ENCODE measurements at places on chromosomes 13 and 19.

DNA sequence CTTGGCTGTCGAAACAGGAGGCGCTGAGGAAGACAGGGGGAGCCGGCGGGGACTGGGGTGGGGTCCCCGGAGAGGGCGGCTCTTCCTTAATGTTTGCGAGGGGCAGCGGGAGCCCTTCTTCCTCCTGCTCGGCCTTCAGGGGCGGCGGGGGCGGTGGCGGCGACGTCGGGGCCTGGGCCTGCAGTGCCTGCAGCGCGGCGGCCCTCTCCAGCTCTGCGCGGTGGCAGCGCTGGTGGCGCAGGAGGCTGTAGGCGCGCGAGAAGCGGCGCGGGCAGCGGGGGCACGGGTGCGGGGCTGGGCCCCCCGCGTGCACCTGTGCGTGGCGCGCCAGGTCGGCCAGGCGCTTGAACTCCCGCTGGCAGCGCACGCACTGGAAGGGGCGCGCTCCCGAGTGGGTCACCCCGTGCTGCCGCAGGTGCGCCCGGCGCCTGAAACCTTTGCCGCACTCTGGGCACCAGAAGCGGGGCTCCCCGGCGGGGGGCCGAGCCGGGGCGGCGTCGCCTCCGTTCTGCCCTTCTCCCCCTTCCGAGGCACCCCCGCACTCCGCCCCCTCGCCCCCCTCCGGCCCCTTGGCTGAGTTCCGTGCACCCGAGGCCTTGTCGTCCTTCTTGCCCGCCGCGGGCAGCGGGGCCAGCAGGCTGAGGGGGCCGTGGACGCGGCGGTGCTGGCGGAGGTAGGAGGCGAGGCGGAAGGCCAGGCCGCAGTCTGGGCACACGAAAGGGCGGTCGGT lies 2.5 kb downstream of the ZNF579 start:
- DNase-seq: no peak

DNA sequence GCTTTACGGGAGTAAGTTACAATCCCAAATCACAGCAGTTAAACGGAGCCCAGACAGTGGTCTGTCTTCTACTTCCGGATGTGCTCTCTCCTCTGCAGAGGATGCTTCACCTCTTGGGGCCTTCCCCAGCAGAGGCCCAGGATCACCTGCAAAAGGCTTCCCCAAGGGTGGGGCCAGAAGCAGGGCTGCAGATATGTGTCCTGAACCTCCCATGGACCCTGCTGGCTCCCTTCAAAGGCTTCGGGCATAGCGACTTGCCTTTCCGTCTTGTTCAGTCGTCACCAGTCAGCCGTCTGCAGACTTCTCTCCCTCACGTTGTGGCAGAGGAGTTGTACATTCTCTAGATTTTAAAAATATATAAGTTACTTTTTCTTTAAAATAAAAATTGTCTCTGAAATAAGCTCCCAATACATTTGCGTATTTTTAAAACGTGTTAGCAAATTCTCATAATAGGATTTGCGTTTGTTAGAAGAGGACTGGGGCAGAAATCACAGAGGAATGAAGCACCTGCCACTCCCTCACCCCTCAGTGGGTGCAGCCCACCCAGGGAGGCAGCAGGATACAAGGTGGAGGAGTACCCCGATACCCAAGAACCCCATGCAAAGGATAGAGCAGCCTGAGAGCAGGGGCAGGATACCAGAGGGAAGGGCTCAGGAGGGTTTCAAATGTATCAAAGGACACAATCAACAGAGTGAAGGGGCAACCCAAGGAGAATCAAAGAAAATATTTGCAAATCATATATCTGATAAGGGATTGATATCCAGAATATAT lies 22.9 kb upstream of the MEDAG start:
- no peak for DNase-seq

GRCh38 chr13:87498681-87499080 lies 172.5 kb upstream of the SLITRK5 start:
- no peak for DNase-seq

- DNase-seq: no peak
Observed at GRCh38 chr13:20528452-20528851, 2.8 kb upstream of the CRYL1 start.

GRCh38 chr19:31882709-31883108 lies 462.7 kb upstream of the ZNF507 start:
- DNase-seq: no peak

- DNase-seq: no peak
Observed at GRCh38 chr13:36882829-36883390, 37.1 kb downstream of the SMAD9 start.

DNA sequence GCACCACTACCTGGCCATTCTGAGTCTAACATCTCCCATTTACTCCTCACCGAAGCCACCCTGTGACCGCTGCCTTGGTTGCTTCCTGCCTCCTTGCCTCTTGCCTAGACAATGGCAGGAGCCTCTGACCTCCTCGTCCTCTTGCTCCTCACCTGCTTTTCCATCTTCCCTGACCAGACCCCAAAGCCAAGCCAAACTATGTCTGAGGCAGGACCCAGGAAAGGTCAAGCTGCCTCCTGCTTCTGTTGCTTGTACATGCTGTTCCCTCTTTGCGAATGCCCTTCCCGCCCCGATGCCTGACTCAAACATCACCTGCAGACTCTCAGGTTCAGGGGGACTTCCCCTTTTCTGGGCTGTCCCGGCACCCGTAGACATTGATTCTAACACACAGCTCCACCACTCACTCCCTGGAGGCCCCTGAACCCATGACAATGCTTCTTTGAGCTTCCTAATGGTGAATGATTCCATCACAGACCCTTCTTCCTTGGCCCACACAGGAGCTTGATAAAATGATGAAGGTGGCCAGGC lies 60.8 kb downstream of the F2RL3 start:
- no peak for DNase-seq

GRCh38 chr13:41785402-41786172 lies 175.3 kb downstream of the VWA8 start:
- DNase-seq: no peak

- DNase-seq: no peak
Observed at GRCh38 chr19:55638864-55639359, 1.9 kb upstream of the ZNF580 start.

DNA sequence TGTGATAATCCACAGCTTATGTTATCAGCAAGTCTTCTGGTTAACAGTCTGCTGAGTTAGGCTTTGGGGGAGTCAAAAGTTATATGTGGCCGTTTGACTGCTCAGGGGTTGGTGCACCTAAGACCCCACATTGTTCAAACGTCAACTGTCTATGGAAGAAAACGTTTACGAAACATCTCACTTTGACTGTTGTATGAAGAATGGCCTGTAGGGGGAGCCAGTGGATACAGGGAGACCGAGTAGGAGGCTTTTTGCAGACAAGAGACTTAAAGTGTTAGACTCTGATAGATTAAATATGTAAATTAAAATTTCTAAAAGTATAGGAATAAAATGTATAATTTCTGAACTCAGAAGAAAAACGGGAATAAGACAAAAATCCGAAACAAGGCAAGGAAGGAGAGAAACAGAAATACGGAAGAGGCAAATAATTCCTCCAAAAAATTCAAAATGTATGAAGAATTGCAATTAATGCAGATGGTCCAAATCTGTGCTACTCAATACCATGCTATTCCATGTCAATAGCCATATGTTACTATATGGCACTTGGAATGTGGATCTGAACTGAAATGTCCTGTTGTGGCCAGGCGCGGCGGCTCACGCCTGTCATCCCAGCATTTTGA lies 37.8 kb downstream of the TNFSF14 start:
- DNase-seq: peak; percentile 88

- DNase-seq: no peak
Observed at GRCh38 chr19:33704271-33704670, 82.5 kb downstream of the CHST8 start.

GRCh38 chr19:35059799-35060091 lies 18.2 kb downstream of the HPN start:
- DNase-seq: no peak

DNA sequence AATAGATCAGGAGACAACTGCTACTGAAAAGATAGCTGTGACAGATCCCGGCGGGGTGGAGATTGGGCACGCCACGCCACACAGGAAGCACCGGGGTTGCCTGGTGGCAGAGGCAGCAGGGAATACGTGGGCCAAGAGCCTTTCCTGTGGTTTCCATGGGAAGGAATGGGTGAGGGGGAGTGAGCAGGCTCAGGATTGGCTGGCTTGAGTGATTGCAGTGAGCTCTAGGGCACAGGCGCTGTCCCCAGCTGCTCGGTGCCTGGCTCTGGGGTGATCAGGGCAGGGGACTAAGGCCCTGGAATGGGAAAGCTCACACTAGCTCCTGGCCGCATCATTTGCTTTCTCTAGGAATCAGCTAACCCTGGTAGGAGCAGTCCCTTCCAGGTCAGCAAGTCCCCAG lies 166.1 kb downstream of the USP12 start:
- DNase-seq: no peak

- DNase-seq: no peak
Observed at GRCh38 chr19:4052993-4053422, 13.7 kb downstream of the ZBTB7A start.

GRCh38 chr19:6821639-6822310 lies 49.3 kb downstream of the VAV1 start:
- DNase-seq: no peak

GRCh38 chr13:59842507-59842906 lies 321.2 kb downstream of the DIAPH3 start:
- no peak for DNase-seq

GRCh38 chr19:275000-275399 lies 16.2 kb downstream of the PLPP2 start:
- DNase-seq: no peak

DNA sequence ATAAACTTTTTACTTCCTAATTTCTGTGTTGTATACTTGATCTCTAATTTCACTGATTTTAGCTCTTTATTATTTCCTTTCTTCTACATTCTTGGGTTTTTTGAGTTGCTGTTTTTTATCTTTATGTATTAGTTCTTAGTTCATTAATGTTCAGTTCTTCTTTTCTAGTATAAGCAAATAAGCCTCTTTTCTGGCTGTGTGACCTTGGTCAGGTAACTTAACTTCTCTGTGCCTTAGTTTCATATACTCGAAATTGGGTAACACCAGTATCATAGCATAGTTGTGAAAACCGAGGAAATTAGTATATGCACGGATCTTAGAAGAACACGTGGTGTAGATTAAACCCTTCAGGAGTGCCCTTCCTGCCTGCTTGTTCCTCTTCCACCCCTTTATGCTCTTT lies 130.2 kb upstream of the C1QTNF9B start:
- DNase-seq: no peak

GRCh38 chr13:113078902-113079780 lies 26.4 kb upstream of the F7 start:
- DNase-seq: no peak

- DNase-seq: no peak
Observed at GRCh38 chr13:112756967-112757758, 67.3 kb downstream of the ATP11A start.

DNA sequence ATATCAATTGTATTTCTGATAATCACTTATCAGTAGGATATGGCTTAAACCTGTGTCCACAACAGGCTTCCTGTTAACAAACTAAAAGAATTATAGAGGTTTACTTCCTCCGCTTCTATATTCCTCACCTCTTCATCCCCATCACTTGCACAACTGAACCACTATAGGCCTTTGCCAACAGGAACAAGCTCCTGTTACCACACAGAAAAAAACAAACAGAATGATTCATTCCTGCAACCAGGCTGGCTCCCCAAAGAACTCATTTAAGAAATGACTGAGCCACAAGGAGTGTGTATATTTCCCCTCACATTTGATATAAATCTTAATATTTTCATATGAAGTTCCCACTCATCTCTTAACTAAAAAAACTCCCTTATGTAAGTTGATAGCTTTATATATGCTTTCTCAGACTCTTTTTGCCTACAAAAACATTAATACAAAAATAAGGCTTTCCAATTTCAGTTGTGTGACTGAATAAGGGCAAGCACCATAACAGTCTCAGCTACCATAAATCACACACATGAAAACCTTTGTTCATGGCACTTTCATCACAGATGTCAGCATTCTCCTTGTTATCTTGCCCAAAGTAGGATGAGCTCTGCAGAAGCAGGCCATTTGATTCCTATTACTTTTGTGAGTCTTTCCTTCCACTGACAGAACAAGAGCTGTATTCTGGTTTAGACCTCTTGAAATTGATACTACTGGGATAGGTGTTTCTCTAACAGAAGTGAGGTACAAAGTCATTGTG lies 366.8 kb downstream of the SLITRK1 start:
- DNase-seq: no peak

GRCh38 chr13:43916828-43917227 lies 37.1 kb downstream of the LACC1 start:
- no peak for DNase-seq

GRCh38 chr19:45294291-45295029 lies 28.2 kb downstream of the CKM start:
- DNase-seq: peak; percentile 82

- no peak for DNase-seq
Observed at GRCh38 chr19:40791349-40791748, 7.6 kb upstream of the EGLN2 start.

DNA sequence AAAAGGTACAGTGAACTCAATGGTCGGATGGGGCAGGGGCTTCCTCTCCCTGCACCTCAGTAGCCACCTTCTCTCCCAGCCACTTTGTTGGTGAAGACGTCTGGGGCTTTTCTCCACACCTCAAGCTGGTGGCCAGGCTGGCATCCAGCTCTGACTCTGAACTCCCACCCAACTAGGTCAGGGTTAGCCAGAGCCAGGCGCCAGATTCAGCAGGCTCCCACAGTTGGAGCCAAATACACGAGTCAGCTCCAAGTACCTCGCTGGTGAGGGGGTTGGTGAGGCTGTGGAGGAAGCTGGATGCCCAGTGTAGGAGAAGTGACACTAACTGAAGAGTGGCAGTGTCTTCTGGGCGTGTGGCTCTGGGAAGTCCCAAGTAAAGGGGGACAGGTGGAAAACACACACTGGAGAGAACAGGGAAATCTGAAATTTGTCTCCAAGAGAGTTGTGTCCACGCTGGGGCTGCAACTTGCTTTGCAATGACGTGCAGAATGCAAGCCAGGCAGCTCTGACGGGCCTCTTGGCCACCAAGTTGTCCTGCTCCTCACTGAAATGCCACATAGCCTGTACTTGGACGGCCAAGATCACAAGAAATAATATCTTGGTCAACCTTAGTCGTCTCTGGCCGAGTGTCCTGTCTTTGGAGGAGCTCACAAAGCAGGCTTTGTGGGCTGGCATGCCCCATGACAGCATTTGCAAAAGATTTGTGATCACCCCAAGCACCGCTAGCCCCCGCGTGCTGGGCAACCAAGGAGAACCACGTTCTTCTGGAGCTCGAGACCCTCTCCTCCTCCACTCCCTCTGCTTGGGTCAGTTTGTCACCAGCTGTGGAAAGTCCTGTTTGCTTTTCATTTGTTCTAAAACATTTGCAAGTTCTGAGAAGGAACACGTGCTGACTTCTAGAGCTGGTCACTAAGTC lies 18.1 kb downstream of the SLC7A1 start:
- no peak for DNase-seq

- DNase-seq: no peak
Observed at GRCh38 chr19:1149259-1150045, 24.6 kb downstream of the SBNO2 start.

Measured in mucosa of gallbladder (tissue), 1 donor.